ENCODE measurements at places on chromosomes 7 and 10.
A peak's percentile ranks its signal among the peaks of the same experiment; 100 is the strongest.

GRCh38 chr10:118590334-118590733 is 5.1 kb downstream of the PRLHR start:
- peak; percentile 70 for DNase-seq

- DNase-seq, result no peak
Observed at GRCh38 chr7:78751253-78751652, 702.2 kb downstream of the MAGI2 start.

- peak; percentile 76 for DNase-seq
Observed at GRCh38 chr7:131327049-131327625, 539 bp upstream of the MKLN1 start.

- no peak for DNase-seq
Observed at GRCh38 chr7:41170466-41170865, 532.4 kb downstream of the INHBA start.

DNA sequence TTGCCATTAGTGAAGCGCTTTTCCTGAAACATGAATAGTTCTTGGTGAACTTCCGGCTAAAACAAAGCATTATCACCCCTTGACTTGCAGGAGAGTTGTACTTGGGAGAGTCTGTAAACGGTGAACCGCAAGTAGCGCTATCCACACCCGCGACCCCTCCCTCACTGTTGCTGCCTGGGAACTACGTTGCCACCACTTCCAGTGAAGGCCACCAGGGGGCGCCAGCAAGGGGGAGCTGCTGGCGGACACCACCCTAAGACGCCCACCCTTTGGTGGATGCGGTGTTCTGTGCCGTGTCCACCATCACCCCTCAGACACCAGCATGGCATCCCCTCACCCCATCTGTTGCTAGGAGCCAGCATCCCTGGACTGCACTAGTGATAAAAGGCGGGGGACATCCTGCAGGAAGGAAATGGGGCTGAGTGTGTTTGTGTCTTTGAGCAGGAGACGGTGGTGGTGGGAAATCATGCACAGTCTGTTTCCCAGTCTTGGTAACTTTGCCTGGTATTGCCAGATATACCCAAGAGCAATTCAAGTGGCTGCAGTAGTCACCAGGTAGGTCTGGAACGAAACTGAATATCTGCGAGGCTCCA is 298.2 kb downstream of the FRMD4A start:
- DNase-seq, result peak; percentile 14

- DNase-seq, result no peak
Observed at GRCh38 chr7:52689912-52690311, 345.5 kb upstream of the POM121L12 start.

DNA sequence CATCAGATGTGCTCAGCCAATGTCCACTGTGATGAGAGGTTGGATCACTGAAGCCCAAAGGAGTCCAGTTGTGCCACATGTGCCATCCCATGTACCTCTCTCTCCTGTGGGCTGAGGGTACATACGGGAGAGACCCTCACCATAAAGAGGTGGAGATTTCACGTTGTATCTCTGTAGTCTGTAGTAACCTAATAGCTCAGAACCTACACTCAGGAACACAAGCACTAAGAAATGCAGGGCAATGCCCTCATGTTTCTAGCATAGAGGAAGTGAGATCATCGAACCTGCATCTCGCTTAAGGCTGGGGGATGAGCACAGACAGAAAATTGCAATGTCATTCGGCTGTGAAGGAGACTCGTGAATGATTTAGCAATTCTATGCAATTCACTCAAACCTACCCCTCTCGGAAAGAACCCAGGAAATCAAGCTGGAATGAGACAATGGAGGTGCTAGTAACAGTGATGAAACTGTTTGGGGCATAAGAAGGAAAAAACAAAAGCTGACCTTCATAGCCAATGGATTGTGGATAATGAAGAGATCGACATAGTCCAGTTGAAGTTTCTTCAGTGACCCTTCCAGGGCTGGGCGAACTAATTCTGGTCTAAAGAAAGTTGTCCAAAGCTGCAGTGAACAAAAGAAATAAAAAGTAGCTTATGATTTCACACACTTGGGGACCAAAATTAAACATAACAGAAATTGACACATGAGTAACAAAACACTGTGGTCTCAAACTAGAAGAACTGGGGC is 80.3 kb upstream of the UCN3 start:
- DNase-seq, result peak; percentile 97

DNA sequence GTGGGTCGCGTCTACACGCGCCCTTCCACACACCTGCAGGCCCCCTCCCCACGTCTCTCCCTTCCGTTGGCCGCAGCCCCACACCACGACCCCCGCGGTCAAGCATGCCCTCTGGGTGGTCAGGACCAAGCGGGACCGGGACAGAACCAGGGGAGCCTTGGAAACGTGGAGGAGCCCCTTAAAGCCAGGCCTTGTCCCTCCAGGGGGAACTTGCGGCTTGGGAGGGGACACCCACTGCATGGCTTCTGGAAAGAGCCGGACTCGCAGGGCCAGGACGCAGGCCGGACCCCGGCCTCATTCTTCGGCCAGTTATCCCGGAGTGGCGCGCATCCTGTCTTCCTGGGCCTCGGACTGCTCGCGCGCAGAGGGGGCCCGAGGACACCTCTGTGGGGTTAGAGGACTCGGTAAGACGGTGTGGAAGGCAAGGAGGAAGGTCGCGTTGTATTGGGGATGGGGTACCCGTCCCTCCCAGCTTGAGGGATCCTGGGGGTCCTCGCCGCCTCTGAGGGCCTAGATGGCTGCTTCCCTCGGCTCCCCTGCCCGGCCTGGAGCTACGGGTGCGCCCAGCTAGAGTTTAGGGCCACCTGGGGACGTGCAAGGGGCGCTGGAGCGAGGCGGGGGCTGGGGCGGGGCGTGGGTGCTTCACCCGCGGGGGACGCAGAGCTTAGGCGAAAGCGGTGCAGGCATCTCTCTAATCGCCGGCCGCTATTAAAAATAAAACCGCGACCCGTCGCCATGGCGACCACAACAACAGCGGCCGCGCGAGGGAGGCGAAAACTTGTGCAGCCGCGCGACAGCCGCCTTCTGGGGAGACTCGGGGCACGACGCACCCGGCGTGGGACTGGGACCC is 1.8 kb upstream of the PDGFA start:
- peak; percentile 57 for DNase-seq

DNA sequence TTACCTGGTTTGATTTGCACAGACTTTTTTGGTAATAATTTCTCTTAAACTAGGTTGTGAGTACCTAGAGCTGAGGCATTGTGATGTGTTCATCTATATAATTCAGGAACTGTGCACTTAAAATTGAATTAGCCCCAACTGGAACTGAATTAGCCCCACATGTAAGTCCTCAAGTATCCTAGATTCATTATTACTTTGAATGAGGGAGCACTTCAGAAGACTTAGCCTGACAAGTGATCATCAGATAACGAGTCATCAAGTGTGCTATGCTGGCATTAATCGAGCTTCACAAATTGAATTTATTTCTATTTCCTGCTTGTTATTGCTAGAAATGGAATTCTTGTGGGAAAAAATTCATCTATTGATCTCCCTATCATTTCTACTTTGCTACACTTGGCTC is 323.4 kb upstream of the SEMA3D start:
- no peak for DNase-seq

DNA sequence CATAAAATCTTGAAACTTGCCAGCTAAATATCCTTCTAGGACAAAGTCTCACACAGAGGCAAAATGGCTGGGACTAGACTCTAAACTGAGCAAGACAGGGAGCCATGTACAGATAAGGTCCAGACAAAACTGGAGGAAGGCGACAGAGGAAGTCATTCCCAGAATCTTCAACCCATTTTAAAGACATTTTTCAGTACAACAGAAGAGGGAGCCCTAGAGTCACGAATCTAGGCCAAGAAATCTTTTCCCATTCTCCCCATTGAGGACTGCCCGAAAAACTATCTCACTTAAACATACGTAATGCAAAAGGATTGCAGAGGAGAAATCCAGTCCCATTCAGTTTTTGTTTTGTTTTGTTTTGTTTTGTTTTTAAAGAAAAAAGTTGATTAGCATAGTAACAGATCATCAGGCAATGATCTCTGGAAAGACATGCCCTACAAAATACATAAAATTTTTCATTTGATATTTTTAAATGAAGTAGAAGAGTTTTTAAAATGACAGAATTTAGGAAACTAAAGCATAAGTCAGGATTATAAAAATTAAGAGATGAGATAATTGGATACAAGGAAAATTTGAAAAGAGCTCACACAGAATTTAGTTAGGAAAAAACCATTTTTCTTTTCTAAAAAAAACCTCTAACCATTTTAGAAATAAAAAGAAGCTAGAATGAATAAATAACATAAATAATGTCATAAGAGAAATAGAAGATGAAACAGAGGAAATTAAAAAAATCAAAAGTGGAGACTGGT is 16.9 kb upstream of the PRF1 start:
- peak; percentile 47 for DNase-seq

- no peak for DNase-seq
Observed at GRCh38 chr10:124374535-124375352, 44.0 kb downstream of the OAT start.

- DNase-seq, result peak; percentile 39
Observed at GRCh38 chr10:127899766-127900387, 7.0 kb upstream of the PTPRE start.

- no peak for DNase-seq
Observed at GRCh38 chr10:70432561-70433263, 8.8 kb downstream of the NODAL start.

DNA sequence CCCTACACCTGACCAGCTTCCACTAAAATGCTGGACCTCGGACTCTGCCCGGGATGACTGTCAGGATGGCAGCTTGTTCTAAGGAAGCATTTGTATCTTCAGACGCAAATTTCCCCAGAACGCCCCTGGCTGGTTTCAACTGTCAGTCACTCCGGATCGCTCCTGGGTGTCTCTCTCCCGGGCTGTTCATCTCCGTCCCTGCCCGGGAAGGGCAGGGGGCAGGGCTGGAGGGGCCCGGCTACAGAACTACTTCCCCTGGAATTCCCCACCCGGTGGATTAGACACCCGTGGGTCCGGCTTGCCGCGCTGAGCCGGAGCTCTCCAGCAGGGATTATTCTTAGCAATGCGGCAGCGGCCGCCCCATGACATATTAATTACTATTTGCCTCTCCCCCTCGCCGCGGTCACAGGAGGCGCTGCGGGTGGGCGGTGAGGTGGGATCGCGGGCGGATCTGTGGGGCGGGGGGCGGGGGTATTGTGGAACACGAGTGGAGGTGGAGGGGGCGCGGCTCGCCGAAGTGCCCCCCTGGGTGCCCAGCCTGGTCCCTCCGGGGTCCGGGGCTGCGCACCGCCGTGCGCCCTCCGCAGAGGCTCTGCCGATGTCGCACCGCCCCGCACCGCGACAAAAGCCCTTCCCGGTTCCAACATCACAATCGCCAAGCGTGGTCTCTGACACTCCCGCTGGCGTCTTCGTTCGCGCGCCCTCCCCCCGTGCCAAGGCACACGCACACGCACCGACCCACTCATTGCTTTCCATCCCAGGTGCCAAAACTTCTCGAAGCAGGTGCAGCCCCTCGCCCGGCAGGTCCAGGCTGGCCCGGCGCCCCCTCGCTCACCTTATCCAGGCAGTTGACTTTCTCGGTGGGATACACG is 276.1 kb upstream of the NEBL start:
- peak; percentile 26 for DNase-seq

DNA sequence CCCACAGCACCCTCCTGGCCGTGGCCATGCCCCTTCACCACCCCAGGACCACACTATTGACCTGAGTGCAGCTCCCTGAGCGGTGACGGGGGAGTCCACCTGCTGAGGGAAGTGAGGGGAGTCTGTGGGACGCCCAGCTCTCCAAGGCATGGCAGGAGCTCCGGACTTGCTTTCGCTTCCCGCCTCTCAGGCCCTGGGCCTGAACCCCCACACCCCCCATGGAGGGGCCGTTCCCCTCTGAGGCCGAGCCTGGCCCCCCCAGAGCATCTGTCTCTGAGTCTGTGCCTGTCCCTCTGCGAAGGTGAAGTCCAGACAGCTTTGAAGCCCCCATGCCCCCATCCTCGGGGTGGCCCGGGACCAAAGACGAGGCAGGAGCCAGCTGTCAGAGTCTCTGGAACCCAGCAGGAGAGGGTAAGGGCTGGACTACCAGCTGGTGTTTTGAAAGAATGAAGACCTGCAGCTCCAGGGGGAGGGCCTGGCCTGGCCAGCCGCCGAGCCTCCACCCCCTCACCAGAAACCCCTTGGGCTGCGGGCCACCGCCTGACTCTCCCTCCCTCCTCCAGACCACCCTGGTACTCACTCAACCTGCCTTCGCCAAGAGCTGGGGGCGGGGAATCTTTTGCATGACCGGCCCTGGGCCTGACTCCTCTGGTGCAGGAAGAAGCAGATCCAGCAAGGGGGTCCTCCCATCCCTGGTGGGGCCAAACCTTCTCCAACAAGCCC is 114.0 kb downstream of the PDGFA start:
- no peak for DNase-seq

All from cardiac fibroblast (primary cell).